Stimulated activated CD8-positive, alpha-beta memory T cell treated with anti-CD3 and anti-CD28 coated beads, Interleukin-4, amount 100 ng/mL, for 1 hour (primary cell): ENCODE measurements at places on chromosomes 2 and 18.

DNA sequence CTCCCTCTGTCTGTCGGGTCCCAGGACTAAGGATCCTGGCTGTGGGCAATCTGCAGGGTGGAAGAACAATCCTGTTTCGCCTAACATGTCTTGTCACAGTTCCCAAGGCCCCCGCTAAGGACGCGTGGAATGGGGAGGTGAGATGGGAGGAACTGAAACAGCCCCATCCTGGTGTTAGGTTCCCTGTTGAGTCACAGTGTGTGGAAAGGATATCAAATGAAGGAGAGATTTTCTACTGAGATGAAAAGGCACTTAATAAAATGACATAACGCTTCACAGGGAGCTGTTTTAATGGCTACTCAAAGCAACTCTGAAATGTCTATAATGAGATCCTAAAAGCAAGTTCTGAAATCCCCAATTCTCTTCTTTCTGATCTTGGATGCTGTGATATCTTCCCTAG, 52.5 kb downstream of the RAB31 start:
- no peak for DNase-seq

DNA sequence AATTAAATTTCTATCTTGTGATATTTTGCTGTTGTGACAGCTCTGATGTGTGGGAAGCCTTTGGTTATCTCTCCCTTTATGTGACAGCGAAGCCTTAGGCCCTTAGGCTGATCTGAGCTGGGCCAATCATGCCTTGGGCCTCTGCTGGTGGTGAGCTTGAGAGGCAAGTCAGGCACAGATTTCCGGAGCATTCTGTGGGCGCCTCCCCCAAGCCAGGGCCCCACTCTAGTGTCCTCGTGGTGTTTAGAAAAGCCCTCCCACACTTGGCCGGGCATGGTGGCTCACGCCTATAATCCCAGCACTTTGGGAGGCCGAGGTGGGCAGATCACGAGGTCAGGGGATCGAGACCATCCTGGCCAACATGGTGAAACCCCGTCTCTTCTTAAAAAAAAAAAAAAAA, 239.8 kb downstream of the SH3RF3 start:
- DNase-seq = no peak

- no peak for DNase-seq
Observed at GRCh38 chr18:50461251-50461650, 86.4 kb downstream of the SKA1 start.

DNA sequence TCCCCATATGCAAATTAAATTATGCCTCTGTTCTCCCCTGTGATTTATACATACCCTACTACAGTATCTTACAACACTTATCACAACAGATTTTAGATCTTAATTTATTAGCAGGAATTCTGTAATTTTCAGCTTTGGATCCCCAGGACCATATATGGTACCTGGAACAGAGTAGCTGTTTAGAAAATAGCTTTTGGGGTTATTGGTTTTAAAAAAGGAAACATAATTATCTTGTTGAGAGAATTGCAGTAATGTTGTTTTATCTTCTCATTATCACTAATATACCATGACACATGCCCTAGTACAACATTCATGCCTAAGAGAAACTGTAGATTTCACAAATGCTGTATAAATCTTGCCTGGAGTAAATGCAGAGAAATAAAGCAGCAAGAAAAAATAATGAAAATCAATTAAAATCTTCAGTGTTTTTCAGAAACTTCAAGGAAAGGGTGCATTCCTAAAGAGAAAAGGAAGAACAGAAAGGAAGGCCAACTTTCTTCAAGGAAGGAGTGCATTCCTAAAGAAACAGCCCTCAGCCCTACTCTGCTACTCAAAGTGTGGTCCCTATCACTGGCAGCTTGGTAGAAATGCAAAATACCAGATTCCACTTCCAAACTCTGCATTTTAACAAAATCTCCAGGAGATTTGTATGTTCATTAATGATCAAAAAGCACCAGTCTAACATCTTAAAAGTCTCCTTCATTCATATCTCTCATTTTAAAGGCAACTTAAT, 37.1 kb upstream of the CSRNP3 start:
- no peak for DNase-seq

- no peak for DNase-seq
Observed at GRCh38 chr2:215683295-215683694, 247.4 kb upstream of the FN1 start.

- no peak for DNase-seq
Observed at GRCh38 chr2:46003903-46004473, 293.2 kb upstream of the EPAS1 start.
